GDM1 (cell line): ENCODE measurements at places on chromosomes 16 and 17.

DNA sequence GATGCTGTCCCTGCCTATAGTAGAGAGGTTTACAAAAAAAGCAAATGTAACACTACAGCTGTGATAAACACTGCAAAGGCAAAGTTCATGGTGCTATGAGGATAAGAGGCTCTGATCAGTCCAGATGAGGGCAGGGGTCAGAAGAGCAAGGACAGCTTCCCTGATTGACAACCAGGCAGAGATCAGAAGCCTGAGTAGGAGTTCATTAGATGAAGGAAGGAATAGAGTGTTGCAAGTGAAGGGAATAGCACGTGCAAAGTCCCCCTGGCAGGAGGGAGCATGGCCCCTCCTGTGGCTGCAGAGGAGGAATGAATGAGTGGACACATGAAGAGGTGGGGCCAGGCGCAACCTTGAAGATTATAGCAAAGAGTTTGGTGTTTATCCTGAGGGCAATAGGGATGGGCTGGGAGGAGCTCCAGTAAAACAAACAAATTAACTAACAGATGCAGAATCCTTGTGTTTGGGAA lies 208.4 kb upstream of the IRX5 start:
- no peak for DNase-seq

- DNase-seq, result no peak
Observed at GRCh38 chr17:48335858-48336500, 94.0 kb downstream of the SKAP1 start.

GRCh38 chr17:72516772-72517399 lies 396.1 kb downstream of the SOX9 start:
- DNase-seq, result no peak

DNA sequence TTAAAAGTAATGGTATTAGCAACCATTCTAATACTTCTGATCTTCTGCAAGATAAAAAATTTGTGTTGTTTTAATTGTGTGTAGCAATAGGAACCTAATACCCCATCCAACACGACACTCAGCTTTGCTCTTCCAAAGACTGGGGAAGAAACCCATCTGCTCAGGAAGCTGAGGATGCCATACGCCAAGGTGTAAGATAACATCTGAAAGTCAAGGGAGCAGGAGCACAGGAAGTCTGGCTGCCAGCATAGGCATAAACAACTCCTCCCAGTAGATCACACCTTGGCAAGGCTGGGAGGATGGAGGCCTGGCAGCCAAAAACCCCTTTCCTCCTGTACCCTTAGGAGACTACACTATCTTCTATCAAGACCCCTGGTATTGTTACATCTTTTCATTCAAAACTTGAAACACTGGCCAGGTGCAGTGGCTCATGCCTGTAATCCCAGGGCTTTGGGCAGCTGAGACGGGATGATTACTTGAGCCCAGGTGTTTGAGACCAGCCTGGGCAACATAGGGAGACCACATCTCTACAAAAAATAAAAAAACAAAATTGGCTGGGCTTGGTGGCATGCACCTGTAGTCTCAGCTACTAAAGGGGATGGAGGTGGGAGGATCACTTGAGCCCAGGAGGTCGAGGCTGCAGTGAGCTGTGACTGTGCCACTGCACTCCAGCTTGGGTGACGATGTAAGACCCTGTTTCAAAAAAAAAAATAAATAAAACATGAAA lies 5.7 kb upstream of the SPHK1 start:
- DNase-seq, result no peak

DNA sequence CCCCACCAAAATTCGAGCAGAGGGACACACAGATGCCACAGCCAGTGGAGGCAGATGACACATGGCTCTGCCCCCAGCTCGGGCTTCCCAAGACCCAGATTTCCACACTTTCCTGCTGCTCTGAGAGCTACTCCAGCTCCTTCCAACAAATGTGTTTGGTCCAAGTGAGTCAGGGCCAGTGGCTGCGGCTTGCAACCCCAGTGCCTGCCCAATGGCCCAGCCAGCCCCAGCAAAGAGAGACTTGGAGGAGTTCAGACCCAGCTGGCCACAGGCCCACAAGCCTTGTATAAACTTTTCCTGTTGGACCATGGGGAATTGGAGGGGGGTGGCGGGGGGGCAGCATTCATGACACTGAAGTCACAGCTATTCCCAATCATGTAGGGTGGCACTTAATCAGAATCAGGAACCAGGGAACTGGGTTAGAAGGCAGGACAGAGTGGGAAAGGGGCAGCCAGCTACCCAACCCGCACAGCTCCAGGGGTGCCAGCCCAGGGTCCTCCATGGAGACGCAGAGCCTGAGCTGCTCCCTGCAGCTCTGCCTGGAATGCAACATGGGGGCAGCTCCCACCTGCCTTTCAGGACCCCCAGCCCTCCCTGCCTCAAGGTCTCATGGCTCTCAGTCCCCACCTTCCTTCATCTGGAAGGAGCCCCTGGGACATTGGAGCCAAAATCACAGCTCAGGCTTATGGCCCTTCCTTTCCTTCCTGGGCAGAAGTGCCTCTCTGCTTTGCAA lies 17.5 kb upstream of the C16orf78 start:
- no peak for DNase-seq

- no peak for DNase-seq
Observed at GRCh38 chr17:20774472-20775135, 195.1 kb downstream of the CDRT15L2 start.

DNA sequence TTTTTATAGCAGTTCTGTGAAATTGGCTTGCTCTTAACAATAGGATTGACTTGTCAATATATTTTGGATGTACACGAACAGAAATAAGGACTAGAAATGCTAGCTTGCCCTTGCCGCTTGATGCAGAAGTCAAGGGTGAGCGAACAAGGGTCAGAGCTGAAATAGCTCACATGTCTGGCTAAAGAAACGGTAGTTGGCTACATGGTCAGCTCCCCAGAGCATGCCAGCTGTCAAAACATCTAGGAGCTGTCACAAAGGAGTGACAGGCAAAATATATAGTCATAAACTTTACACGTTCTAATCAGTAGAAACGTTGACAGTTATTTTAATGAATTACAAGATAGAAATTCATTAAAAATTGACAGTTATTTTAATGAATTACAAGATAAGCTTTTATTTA lies 2.9 kb upstream of the MEIOB start:
- no peak for DNase-seq

DNA sequence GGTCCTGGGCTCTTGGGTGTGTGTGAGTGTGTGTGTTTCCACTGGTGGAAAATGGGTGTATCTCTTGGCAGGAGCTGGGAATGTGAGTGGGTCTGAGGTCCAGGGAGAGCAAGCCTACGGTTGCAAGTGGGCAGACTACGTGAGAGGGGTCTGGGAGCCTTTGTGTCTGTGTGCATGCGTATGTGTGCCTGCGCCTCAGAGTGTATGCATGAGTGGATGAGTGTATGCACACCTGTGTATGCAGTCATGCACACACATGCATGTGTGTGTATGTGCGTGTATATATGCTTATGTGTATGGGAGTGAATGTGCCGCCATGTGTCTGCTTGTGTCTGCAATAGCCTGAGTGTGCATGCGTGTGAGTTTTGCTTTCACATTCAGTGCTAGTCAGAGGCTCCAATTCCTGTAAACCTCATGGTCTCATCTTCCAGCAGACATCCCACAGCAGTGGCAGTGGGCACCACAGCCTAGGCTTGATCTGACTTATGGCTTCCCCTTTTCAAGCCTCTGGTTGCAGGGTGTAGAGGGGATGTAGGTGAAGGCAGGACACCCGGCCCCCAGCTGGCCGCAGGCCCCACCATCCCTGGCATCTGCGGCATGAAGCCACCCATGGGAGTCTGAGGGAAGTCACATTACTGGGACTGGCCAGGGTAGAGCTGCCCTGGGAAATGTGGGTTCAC lies 19.7 kb upstream of the RMI2 start:
- DNase-seq, result peak; percentile 27

DNA sequence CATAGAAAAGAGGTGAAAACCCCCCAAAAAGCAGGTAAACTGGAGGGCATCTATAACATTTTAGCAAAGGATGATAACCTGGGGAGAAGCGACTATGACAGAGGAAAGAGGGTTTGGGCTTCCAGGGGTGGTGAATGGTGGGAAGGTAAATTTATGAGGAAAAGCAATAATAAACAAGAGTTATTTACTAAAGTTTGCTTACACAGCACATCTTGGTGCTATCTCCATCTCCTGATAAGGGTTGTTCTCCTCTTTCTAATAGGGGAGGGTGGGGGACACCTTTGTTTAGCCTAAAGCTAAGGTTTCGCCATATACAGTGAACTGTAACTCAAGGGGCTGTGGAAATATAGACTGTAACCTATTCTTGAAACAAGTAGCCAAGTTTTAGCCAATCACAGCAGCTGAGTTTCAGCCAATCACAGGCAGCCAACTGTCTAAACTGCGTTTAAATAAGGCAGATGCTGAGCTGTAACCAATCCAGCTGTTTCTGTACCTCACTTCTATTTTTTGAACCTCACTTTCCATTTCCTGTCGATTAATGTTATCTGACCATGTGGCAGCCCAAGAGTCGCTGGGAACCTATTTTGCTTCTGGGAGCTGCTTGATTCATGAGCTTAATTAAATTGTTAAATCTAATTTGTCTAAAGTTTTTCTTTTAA lies 191.8 kb downstream of the MAP2K6 start:
- DNase-seq, result no peak

- DNase-seq, result no peak
Observed at GRCh38 chr17:76710863-76711611, at the start of gene MXRA7. Gene MXRA7 (minus strand): TSS chr17:76710965. CDS start chr17:76710946, 19 bp downstream.

DNA sequence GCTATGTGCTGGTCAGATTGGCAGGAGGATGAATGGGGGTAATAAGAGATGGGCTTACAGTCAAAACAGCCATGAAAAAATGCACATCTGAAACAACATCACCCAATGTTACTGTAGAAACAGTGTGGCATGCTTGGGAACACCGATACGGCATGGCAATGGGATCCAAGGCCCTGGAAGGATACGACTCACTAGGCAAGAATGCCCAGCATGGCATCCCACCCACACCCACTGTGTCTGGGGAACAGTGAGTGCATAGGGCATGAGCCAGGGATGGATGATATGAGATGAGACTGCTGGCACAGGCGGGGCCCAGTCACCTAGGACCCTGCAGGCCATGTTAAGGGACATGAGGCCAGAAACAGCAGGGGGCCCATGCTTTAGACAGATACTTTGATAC lies 11.5 kb downstream of the TRIM25 start:
- no peak for DNase-seq

DNA sequence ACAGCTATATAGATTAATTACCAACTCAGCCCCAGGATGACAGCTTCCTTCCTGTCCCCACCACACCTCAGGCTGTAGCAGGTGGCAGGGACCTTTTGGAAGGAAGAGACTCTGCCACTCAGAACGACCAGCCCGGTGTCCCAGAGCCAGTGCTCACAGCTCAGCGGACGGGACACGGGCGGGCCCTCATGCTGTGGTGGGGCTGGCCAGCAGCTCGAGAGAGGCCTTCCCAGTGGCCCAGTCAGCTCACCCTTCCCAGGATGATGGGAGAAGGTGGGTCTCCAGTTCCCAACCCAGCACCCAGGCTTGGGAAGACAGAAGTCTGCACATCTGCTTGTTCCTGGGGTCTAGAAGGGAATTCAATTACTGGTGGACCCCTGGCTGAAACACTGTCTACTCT lies 10.5 kb downstream of the NUDT16L1 start:
- no peak for DNase-seq

GRCh38 chr16:30821891-30822290 lies 34.9 kb upstream of the ZNF629 start:
- DNase-seq, result no peak

DNA sequence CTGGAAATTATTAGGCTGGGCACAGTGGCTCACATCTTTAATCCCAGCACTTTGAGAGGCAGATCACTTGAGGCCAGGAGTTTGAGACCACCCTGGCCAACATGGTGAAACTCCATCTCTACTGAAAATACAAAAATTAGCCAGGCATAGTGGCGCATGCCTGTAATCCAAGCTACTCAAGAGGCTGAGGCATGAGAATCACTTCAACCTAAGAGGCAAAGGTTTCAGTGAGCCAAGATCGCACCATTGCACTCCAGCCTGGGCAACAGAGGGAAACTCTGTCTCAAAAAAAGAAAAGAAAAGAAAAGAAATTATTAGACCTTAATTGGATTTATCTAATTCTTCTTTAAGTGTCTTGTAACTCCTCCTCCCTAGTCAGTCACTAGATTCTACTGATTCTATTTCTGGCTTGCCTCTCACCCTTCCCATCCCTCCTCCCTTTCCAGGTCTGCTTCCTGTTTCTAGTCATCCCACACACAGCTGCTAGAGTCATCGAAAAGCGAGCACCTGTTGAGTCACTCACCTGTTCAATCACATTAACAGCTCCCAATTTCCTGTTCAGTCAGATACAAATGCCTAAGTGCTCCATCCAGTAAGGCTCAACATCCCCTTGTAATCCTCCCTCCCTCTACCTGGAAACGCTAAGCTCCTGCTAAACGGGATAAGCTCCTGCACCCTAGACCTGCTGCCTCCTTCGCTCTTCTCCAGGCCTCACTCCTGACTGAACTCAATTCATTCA lies 34.6 kb downstream of the ERN1 start:
- DNase-seq, result no peak

DNA sequence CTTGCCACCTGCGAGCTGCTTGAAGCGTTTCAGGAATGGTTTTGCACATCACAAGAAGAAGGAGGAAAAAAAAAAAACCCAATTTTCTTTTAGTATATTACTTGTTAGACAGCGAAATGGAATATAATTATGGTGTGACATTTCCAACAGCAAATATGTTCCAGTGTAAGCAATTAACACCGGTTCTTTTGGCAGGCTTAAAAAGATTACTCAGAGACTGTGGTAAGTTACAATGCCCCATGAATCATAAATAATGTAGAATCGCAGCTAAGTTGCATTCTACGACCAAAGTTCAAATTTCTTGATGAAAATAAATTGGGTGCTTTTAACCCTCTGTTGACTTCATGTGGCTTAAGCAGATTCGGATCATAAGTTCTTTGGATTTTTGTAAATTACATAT lies 245.2 kb downstream of the XYLT1 start:
- no peak for DNase-seq

GRCh38 chr16:84548971-84549844 lies 44.7 kb upstream of the MEAK7 start:
- no peak for DNase-seq

- DNase-seq, result no peak
Observed at GRCh38 chr17:30347488-30347887, 13.6 kb upstream of the TMIGD1 start.

DNA sequence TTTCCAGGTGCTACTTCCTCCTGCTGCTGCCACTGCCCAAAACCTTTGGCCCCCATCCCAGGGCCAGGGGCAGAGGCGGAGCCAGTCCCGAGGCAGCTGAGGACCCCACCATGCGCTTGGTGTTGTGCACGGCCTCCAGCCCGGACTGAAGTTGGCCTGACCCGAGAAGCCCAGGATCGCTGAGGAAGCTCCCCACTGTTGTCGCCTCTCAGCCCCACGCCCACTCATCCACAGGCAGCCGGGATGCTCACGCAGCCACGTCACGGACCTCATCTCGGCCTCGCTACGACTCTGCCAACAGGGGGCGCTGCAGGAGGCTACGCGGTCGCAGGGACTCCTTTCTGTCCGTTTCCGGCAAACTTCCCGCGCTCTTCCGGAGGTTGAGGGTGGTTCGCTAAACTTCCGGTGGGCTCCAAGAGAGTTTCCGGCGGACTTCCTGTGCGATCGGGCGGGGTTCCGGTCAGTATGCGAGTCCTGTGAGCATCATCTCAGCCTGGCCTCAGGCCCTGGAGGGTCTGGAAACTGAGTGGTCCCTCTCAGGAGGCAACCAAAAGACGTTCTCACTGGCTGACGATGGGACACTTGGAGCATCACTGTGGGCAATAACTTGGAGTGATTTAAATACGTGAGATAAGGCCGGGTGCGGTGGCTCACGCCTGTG lies 12.4 kb downstream of the ZG16B start:
- peak; percentile 36 for DNase-seq

- no peak for DNase-seq
Observed at GRCh38 chr17:7886227-7887037, 2.2 kb upstream of the CHD3 start.

GRCh38 chr17:48769009-48769675 lies 40.6 kb upstream of the HOXB13 start:
- no peak for DNase-seq

- DNase-seq, result peak; percentile 51
Observed at GRCh38 chr16:87464691-87465300, 28.0 kb downstream of the ZCCHC14 start.
